Lung microvascular endothelial cell (primary cell): ENCODE measurements at places on chromosomes 6 and 20. TPM values are rescaled to one million over a fixed set of nuclear protein-coding genes. Genes with fewer than 3 reads are reported as not detected.

DNA sequence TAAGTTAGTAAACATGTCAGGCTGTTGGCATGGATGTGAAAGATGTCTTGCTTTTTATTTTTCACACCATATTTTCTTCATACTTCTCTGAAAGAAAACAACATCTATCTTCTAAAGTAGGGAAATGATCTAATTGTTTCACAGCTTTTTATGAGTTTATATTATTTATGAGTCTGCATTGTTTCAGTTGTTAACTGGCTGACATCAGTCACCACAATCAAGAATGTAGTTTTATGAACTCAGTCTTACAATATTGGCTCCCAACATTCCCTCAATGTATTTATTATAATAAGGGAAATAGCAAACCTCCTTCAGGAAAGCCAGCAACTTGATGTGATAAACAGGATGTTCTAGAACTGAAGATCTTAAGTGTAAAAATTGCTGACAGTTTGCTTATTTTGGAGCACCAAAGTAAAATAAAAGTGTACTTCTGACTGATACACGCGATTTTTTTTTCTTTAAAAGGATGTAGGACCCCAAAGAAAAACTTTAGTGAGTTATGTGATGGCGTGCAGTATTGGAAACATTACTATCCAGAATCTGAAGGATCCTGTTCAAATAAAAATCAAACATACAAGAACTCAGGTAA lies 106.0 kb downstream of the ADGRG6 start:
- peak; percentile 92 for DNase-seq

DNA sequence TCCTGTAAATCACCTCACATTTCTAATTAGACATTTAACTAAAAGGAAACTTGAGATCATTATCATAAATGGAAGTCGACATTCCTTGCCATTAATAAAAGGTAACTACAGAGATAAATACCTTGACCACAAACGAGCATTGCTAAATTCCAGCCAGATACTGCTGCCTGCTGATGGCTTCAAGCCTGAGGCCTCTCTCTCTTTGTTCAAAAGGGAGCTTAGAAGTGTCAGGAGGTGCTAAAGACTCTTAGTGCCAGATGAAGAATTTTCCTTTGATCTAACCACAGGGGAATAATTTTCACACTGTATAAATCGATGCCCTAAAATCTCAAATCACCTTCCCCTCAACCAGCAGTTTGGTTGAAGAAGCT lies 248.2 kb upstream of the PMEPA1 start:
- DNase-seq = no peak

- DNase-seq = no peak
These were observed 126.0 kb downstream of the RNASET2 start for GRCh38 chr6:166830185-166830890.

The STX11 gene
- 9.4 and 22.6 TPM in 2 replicates for total RNA-seq

The NKAIN4 gene
- not detected in 2 replicates for total RNA-seq

DNA sequence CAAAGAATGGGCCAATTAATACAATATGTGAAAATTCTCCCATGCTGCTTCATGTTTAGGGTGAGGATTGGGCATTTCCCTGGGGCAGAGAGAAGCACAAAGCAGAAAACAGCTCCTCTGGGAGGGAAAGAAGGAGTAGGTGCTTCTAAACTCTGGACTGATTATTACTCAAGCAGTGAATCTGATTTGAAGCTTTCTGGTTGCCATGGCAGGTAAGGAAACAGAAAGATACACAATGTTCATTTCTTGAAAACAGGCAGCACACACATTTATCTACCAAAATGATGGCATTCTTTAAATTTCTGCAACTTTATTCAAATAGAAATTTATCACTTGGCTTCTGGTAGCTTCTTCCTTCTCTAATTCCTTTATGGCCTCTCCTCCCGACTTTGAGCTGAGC lies 305.4 kb upstream of the CHD6 start:
- DNase-seq = no peak

GRCh38 chr6:37998366-37998765 lies 178.8 kb downstream of the ZFAND3 start:
- no peak for DNase-seq

GRCh38 chr6:134529921-134530320 lies 212.0 kb upstream of the SGK1 start:
- peak; percentile 21 for DNase-seq

The PI16 gene
- 0.22 TPM in 1 of 2 replicates, not detected in the other for total RNA-seq

DNA sequence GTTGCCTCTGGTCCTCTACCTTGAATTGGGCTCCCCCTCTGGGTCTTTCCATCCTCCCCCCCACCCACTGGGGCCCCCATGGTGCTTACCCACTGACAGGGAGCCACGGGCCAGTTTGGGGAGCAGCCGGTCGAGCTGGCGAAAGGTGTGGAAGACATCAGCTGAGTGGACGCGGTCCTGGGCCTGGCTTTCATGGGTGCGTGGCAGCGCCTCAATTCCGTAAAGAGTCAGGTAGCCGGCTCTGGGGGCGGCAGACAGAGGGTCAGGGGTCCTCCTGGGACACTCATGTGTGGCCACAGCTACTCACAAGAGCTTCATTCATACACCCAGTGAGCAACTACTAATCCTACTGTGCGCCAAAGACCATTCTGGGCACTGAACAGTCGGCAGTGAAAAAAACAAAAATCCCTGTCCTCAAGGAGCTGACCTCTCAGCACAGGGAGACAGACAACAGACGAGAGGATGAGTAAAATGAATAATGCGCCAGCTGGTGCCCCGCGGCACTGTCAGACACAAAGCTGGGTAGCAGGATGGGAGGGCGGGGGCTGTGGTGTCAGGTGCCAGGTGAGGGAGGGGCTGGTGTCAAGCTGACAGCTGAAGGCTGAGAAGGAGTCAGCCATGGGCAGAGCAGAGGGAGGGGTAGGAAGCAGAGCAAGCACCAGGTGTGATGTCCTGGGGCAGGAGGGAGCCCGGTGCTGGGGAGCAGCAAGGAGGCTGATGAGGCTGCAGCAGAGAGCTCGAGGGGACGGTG lies 28.3 kb downstream of the PTGIS start:
- DNase-seq = no peak

DNA sequence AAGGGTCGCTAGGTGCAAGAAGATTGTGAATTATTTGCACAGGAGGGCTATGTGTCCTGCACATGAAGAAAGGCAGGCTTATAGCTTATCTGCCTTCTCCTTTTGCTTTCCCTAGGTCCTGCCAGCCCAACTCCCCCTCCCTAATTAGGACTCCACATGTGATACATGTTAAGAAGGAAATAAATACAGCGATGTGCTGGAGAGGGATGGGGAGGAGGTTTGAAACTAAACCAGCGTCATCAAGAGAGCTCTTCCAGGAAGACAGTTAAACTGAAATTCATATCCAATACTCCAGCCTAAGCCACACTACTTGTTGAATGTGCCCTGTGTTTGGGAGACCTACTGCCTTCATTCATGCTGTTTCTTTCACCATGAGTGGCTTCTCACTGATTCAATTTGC lies 34.9 kb upstream of the UTRN start:
- no peak for DNase-seq

GRCh38 chr20:57928181-57928967 lies 218.6 kb upstream of the PMEPA1 start:
- DNase-seq = no peak

DNA sequence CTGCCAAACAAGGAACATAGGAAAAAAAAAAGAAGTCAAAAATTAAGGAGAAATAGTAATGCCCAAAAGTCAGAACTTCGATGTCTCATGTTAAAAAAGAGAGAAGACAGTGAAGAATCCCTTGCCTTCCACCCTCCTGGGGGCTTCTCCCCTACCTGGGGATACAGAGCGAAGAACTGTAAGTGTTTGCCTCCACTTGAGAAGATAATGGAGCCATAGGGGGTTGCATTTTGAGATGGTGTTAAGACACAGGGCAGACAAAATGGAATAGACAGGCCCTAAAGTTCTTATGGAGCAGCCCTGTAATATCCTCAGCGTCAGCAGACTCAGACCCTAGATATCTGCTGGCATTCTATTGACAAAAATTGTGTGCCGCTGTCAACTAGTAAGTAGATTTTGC lies 222.2 kb upstream of the MAP3K7 start:
- no peak for DNase-seq

GRCh38 chr6:80566361-80566760 lies 459.9 kb downstream of the BCKDHB start:
- DNase-seq = no peak

The BMP6 gene
- total RNA-seq = 90.2 and 246 TPM in 2 replicates

The RBM12 gene
- 30.9 and 38.7 TPM in 2 replicates for total RNA-seq

DNA sequence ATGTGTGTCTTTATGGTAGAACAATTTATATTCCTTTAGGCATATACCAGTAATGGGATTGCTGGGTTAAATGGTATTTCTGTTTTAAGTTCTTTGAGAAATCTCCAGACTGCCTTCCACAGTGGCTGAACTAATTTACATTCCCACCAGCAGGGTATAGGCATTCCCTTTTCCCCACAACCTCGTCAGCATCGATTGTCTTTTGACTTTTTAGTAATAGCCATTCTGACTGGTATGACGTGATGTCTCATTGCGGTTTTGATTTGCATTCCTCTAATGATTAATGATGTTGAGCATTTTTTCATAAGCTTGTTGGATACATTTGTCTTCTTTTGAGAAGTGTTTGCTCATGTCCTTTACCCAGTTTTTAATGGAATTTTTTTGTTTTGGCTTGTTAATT lies 5.3 kb upstream of the TASP1 start:
- DNase-seq = no peak

The OR2J2 gene
- not detected in 2 replicates for total RNA-seq

DNA sequence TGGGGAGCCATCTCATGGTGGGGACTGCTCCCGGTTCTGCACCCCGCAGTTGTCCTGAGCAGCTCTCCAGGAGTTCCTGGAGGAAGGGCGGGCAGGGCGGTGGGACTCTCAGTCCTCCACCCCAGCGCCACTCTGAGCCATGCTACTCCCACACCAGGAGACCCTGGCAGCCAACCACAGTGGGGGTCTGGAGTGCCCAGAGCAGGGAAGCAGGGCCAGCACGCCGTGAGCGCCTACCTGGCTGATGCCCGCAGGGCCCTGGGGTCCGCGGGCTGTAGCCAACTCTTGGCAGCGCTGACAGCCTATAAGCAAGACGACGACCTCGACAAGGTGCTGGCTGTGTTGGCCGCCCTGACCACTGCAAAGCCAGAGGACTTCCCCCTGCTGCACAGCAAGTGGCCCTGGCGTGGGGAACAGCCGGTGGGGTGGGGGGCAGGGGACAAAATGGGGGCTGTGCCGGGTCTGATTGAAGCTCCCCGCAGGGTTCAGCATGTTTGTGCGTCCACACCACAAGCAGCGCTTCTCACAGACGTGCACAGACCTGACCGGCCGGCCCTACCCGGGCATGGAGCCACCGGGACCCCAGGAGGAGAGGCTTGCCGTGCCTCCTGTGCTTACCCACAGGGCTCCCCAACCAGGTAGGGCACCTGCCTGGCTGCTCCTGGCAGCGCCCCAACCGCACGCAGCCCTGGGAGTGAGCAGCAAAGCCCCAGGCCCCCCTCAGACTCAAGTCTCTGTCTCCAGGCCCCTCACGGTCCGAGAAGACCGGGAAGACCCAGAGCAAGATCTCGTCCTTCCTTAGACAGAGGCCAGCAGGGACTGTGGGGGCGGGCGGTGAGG lies 1.6 kb upstream of the TNFRSF6B start:
- DNase-seq = no peak

DNA sequence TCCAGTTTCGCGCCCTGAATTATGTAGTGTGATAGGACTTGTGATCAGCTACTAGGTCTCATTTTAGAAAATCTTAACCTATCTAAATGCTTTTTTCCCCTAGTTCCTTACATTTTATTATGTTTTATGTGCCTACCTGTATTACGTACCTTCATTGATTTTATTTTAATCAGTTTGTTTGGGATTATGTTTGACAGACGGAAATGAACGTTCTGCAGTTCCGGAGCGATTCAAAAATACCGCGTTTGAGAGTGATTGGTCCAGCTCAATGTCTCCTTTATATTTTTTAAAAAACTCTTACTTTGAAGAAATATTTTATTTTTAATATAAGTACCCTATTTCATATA lies 114.3 kb upstream of the BTN3A2 start:
- peak; percentile 59 for DNase-seq

GRCh38 chr6:443621-444159 lies 52.1 kb downstream of the IRF4 start:
- no peak for DNase-seq

The ZKSCAN3 gene
- 3.1 and 4.0 TPM in 2 replicates for total RNA-seq

DNA sequence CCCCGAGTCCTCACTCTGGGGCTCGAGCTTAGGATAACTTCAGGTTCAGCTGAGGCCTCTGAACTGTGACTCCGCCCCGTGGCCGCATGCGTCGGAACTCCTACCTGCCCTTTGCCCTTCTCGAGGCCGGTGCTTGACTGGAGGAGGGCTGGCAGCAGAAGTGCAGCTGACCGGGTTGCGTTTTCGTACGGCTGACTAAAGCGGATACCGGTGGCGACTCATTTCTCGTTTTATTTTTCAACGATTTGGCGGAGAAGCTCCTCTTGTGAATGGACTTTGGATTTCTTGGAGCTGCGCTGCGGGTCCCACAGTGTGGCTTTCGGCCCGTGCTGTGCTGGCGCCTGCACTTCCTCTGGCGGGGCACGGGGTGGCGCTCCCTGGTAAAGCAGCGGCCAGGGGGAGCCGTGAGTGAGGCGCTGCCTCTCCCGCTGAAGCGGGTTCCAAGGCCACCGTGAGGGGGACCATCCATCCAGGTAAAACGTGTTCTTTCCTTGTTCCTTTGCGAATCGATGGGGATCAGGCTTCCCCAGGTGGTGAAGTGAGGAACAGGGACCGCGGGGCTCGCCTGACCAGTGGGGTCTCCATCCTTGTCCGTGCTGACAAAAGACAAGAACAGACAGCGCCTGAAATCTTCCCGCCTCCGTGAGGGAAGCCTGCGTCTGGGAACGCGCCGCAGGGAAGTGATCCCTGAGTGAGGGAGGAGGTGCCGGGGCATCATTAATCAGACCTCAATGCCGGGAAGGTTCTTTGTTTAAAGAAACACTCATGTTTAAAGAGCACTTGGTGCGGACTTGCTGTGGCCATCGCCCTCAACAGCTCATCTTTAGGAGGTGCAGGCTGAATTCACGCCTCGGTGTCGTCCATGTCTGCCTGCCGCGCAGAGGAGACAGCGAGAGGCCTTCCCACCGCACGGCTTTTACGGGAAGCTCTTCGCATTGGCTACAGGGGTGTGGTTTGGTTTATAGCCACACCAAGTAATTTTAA lies 38.8 kb downstream of the ERMARD start:
- DNase-seq = peak; percentile 69

DNA sequence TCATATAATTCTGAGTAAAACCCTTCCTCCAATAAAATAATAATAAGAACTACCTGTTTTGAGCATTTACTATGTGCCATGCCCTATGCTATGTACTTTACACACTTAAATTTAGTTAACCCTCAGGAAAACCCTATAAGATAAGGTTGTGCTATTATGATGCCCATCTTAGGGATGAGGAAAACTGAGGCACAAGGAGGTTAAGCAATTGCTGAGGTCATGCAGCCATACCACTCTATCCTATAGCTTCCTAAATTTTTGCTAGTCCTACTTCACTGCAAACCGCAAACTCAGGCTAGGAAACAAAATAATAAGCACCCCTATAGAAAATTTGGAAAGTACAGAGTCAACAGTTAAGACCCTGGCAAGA lies 38.9 kb upstream of the GFOD1 start:
- no peak for DNase-seq

The MYLIP gene
- total RNA-seq = 19.2 and 39.9 TPM in 2 replicates

- DNase-seq = no peak
These were observed 39.8 kb upstream of the NAA20 start for GRCh38 chr20:19977373-19977770.

The NFATC2 gene
- 2.4 and 4.8 TPM in 2 replicates for total RNA-seq

GRCh38 chr6:158703837-158704822 lies 54.3 kb downstream of the SYTL3 start:
- DNase-seq = peak; percentile 64

GRCh38 chr6:132359886-132360285 lies 41.4 kb downstream of the MOXD1 start:
- DNase-seq = no peak
